CD4-positive, alpha-beta T cell treated with Interleukin-21 for 1 hour (primary cell): ENCODE measurements at places on chromosomes 1 and 21.

DNA sequence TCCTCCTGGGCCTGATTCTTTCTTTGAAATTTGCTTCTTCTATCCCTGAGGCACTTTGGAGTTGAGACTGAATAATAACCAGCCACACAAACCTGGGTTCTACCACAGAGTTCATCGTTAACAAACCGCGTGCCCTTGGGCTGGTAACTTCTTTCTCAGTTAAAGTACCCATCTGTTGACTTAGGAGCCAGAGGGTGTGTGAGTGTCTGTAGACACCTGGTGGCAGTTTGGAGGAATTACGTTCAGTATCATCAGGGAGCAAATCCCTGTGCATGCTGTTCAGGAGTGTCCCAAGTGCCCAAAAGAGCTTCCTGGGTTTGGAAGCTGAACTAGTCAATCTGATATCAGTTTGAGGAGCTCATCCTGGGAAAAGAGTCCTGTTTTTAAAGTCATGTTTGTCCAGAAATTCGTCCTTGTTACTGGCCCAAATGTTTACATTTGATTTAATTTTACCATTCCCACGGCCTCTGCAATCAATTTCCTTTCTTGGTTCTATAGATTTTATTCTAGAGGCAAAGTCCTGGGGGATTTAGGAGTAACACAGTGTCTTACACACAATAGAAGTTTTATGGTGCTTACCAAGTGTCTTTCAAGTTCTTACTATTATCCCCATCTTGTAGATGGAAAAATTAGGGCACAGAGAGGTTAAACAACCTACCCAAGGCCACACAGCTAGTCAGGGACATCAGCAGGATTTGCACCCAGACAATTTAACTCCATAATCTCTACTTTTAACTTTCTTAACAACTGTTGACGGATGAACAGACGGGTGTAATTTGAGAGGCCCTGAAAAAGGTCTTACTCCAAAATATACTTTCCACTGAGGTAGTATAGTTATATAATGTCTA is 26.7 kb upstream of the RPTN start:
- peak; percentile 63 for DNase-seq

DNA sequence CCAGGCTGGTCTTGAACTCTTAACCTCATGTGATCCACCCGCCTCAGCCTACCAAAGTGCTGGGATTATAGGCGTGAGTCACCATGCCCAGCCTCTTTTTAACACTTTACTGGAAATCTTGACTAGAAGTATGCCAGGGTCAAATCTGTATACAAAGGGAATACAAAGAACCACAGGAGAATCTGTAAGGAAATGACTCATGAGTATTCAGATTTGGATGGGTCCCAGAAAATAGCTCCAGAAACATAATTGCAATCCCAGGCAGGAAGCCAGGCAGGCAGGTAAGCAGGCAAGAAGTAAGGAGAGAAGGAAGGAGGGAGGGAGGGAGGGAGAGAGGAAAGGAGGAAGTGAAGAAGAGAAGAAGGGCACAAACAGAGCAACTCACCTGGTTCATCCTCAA is 22.8 kb upstream of the TIAM1 start:
- no peak for DNase-seq

GRCh38 chr1:22910986-22911651 is 61.5 kb downstream of the LACTBL1 start:
- DNase-seq, result no peak

DNA sequence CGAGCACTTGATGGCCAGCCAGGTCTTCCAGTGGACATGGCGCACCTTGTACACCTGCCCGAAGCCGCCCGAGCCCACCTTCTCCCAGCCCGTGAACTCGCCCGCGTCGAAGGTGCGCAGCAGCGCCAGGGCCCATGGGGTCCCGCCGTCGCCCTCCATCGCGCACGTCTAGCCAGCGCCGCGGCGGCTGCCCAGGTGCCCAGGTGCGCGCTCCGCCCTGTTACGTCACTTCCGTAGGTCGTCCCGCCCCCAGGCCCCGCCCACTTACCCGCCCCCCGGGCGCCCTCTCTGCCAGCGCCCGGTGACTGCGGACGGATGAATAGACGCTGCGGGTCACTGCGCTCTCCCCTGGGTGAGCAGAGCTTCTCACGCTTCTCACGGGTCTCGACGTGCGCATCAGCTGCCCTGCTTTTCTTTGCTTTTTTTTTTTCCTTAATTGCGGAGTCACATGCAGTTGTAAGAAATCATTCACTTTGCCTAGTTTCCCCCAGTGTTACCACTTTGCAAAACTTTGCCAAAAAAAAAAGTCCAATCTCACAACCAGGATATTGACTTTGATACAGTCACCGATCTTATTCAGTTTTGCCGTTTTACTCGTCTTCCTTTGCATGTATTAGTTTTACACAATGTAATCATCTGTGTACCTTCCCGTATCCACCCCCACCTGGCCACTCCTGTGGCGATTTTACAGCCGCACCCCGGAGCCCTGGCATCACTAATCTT is at the start of gene RIPK4:
TSS of gene RIPK4 (minus strand) at position 170 of the 723 bp plus-strand sequence. CDS start at position 159, 11 bp downstream.
- DNase-seq, result peak; percentile 69
